ENCODE measurements at places on chromosomes 2 and 18.

GRCh38 chr2:195649629-195650190 lies 7.3 kb upstream of the SLC39A10 start:
- no peak for DNase-seq

DNA sequence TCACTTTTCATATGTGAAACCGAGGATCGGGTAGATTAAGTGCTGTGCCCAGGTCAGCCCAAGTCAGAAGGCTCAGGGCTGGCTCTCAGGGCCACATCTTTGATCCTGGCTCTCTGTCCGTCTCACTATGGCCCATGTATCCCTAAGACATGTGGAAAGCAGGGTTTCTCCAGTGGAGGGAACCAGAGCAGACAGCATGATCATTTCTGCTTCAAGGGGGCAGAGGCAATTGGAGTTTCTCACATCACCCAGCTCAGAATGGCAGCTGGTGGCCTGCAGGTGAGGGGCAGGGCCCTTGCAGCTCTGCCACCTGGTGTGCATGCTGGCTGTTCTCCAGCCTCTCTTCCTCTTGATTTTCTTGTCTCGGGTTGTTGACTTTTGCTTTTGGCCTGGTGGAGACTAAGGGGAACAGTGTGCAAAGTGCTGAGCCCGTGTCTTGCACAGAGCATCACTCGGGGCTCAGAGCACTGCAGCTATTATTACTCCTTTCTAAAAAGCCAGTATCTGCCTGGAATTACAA lies 27.0 kb downstream of the LDLRAD4 start:
- DNase-seq: no peak

DNA sequence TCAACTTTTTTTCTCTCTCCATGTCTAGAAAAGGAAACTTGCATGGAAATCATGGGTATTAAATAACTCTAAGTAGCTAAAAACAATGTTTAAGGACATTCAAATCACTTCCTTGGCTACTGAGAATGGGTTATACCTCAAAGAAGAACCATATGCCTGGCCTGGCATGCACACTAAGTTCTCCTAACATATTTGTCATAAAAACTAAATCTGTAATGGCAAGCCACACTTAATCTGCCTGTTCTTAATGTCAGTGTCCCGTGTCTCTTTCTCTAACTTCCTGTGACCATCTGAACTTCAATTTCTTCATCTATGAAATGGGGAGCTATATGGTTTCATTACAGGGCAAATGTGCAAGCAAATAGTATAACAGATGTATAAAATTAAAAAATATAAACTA lies 11.1 kb downstream of the PDE1A start:
- no peak for DNase-seq

DNA sequence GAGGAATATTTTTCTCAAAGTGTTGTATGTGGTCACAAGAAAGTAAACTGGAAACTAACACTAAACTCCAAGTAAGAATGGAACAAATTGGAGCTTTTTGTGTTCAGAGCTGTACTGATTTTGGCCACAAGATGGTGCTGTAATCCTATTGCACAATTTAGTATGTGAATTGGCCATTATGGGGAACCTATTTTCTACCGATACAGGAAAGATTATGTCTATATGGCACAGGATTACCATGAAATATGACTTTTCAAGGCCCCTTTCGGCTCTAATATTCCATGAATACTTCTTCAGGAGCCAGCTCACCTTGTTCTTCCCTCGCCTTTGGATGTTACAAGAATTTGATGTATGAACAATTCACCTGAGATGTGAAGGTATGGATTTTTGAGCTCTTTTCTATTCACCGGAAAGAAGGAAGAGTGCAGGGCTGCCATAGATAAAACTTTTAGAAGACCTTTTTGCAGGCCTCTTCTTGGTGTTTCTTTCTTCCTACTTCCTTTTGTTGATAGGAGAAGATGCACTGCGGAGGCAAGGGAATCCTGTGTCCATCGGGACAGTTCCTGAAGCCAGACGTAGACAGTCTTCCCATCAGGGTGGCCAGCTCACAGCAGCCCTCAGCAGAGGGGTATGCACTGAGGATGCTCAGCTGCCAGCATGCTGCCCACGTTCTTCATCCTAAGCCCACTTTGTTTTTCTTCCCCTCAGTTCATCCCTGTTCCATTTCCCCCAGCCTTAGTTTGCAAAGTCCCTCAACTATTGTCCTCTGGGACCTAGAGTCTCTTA lies 13.3 kb downstream of the MRPL44 start:
- peak; percentile 18 for DNase-seq

DNA sequence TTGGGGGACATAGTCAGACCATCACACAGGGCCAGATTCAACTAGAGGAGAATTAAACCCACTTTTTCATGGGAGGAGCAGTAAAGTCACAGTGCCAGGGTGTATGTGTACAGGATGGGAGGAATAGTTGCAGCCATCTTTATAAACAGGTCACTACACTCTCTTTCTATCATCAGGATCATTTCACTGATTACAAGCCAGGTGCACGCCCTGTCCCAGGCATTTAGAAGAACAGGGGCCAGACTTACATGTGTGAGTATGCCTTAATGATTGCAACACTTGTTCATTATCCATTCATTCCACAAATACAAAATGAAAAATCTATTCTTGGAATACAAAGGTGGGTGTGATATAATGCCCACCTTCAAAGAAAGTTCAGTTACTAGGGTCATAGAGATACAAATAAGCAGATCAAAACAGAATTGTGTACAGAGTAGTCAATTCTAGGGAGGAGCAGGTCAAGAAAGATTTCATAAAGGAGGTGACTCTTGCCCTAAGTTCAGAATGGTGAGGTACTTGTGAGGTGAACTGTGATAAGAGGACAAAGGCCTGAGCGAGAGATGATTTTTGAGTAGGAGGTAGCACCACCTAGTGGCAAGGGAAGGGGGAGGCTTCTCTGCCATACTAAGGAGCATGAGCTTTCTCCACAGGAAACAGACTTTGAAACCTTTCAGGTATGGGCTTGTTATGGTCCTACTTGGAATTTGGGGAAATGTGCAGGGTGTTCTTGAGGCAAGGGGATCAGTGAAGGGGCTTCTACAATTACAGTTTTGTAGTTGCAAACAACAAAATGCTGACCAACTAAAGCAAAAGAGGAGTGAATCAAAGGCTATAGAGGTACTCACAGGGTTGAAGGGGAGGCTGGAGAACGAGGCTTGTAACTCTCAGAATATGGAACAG lies 156.3 kb downstream of the SUCLG1 start:
- no peak for DNase-seq

GRCh38 chr2:164754157-164755093 lies 87.2 kb downstream of the COBLL1 start:
- no peak for DNase-seq

GRCh38 chr2:200383380-200384110 lies 77.1 kb downstream of the SPATS2L start:
- DNase-seq: no peak

- DNase-seq: no peak
These were observed 141.5 kb downstream of the NCKAP5 start for GRCh38 chr2:133426791-133427190.

DNA sequence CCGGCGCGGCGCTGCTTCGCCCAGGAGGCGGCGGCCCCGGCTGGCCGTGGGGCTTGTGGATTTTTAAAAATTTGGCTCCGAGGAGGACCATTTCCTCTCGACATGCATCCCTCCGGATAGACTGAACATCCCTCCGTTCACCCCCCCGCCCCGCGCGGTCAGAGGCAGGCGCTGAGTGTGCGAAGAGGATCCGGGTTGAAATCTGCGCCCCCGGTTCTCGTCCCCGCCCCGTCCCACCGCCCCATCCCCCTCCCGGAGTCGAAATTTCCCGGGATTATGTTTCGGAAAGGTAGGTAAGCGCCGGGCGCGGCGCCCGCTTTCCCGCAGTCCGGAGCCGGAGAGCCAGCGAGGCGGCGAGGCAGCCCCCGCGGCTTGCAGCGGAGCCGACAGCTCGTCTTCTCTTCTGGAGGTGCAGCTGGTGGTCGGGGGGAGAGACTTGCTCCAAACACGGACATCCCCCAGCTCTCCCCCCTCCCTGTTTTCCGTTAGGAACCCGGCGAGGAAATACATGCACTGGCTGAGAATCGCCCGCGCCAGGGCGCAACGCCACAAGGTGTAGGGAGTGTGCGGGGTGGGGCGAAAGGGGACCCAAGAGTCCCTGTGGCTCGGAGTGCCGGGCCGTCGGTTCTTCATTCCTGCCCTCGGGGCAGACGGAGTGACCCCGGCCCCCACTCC lies at the start of gene PRKCE:
Gene PRKCE (plus strand): TSS at position 261 of the 675 bp plus-strand sequence.
- peak; percentile 56 for DNase-seq

- no peak for DNase-seq
These were observed 36.7 kb downstream of the RALB start for GRCh38 chr2:120289221-120289906.
